A549 treated with RU486 at 1 μM for 4 hours (cell line): ENCODE measurements at places on chromosomes 12 and 14. TPM values are rescaled to one million over a fixed set of nuclear protein-coding genes. Genes with fewer than 3 reads are reported as not detected.

The KRT72 gene
- not detected in 5 replicates for total RNA-seq

The NEUROD4 gene
- total RNA-seq = not detected in 5 replicates

The MOAP1 gene
- 11.3 to 16.2 TPM (median 14.4 TPM) in 5 replicates for total RNA-seq

The SMIM41 gene
- total RNA-seq = not detected in 5 replicates

The SSPN gene
- total RNA-seq = 0.19 to 0.82 TPM (median 0.52 TPM) in 5 replicates

The AMHR2 gene
- 1.1 to 2.8 TPM (median 1.6 TPM) in 5 replicates for total RNA-seq

The KRT81 gene
- total RNA-seq = 2,796 to 3,933 TPM (median 3,447 TPM) in 5 replicates

The SELPLG gene
- total RNA-seq = 0.95 to 1.1 TPM (median 1.1 TPM) in 5 replicates

The OTOGL gene
- total RNA-seq = 0.02 TPM in 1 of 5 replicates, not detected in the others

The PA2G4 gene
- total RNA-seq = 293 to 379 TPM (median 323 TPM) in 5 replicates

The COA8 gene
- 46.2 to 52.0 TPM (median 51.5 TPM) in 5 replicates for total RNA-seq

The CMA1 gene
- total RNA-seq = not detected in 5 replicates

The OVCH1 gene
- not detected in 5 replicates for total RNA-seq

The OR4M1 gene
- not detected in 5 replicates for total RNA-seq

The INSM2 gene
- total RNA-seq = 0.05 to 0.08 TPM in 2 of 5 replicates, not detected in the others

The FAIM2 gene
- not detected in 5 replicates for total RNA-seq

The SMCO2 gene
- total RNA-seq = 0.21 TPM in 1 of 5 replicates, not detected in the others

The NPAS3 gene
- total RNA-seq = not detected in 5 replicates

The CLBA1 gene
- total RNA-seq = 13.9 to 18.6 TPM (median 18.3 TPM) in 5 replicates

The TESPA1 gene
- total RNA-seq = not detected in 5 replicates

The IL22 gene
- not detected in 5 replicates for total RNA-seq

The EXOC3L4 gene
- 0.53 to 2.7 TPM (median 2.0 TPM) in 5 replicates for total RNA-seq

The SLC8A3 gene
- total RNA-seq = not detected in 5 replicates

The MAP1LC3B2 gene
- total RNA-seq = 1.0 to 1.8 TPM (median 1.3 TPM) in 5 replicates
